Esophagus muscularis mucosa (tissue), 4 donors: ENCODE measurements at places on chromosomes 12 and 14.

- no peak for DNase-seq
Measured at GRCh38 chr14:73804636-73805035, 47.0 kb upstream of the PTGR2 start.

DNA sequence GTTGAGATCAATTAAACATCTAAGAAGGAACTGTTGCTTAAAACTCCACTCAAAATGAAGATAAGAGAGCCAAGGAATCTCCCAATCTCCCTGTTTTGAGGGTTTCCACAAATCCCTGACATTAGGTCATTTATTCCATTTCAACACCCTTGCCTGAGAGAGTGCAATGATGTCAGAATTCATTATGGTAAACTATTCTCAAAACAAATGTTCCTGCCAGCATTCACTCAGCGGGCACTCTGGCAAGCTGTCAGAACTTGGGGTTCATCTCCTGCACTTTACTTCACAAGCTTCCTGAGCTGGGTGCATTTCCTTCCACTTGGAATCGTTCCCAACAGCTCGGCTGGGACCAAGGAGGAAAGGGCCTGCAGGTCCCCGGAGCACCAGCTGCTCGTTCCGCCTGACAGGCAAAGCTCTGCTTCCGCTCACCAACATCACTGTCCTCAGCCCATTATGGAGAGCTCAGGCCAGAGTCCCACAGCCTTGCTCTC, 117.8 kb downstream of the TTC7B start:
- no peak for DNase-seq

DNA sequence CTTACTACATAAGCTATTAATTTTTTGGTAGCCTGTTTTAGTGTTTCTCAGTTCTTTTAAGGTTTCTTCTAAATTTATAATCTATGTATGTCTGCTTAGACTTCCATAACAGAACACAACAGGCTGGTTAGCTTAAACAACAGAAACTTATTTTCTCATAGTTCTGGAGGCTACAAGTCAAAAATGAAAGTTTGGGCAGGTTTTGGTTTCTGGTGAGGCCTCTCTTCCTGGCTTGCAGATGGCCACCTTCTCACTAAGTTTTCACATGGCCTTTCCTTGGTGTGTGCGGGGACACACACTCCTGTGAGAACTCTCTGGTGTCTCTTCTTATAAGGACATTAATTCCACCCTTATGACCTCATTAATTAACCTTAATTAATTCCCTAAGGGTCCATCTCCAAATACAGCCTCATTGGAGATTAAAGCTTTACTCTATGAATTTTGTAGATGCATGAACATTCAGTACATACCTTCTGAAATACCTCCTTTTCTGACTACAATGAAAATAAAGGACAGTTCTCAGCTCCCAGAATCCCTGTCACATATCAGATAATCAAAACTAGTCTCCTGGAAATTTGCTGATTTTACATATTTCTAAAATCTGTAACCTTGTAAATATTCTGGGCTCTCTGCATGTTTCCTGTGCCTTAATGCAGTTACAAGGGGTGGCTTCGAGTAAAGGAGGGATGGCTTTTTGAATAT, 23.2 kb upstream of the BMAL2 start:
- no peak for DNase-seq

GRCh38 chr12:75984577-75985182, 46.9 kb downstream of the PHLDA1 start:
- DNase-seq: no peak

- no peak for DNase-seq
Measured at GRCh38 chr14:53306267-53306721, 153.2 kb upstream of the DDHD1 start.

DNA sequence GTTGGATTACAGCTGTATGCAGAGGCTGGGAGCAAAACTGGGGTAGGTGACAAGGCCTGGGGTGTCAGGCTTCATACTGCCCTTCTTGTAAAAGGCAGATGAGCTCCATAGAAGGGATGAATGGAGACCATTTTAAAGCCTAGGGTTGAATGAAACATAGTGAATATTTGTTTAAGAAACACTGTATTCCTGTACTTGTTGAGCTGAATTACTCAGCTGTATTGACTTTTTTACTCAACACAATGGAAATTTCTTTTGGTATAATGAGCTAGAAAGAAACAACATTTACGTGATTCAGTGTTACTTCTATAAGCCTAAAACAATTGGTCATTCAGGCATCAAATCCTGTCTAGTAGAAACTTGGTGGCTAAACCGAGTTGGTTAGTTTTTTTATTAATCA, 14.1 kb downstream of the ATP6V0A2 start:
- no peak for DNase-seq

- no peak for DNase-seq
Measured at GRCh38 chr12:94333396-94333795, 126.3 kb downstream of the CEP83 start.
